ENCODE measurements at places on chromosomes 12 and 14.

- no peak for DNase-seq
Measured at GRCh38 chr12:90299666-90300065, 591.0 kb upstream of the ATP2B1 start.

DNA sequence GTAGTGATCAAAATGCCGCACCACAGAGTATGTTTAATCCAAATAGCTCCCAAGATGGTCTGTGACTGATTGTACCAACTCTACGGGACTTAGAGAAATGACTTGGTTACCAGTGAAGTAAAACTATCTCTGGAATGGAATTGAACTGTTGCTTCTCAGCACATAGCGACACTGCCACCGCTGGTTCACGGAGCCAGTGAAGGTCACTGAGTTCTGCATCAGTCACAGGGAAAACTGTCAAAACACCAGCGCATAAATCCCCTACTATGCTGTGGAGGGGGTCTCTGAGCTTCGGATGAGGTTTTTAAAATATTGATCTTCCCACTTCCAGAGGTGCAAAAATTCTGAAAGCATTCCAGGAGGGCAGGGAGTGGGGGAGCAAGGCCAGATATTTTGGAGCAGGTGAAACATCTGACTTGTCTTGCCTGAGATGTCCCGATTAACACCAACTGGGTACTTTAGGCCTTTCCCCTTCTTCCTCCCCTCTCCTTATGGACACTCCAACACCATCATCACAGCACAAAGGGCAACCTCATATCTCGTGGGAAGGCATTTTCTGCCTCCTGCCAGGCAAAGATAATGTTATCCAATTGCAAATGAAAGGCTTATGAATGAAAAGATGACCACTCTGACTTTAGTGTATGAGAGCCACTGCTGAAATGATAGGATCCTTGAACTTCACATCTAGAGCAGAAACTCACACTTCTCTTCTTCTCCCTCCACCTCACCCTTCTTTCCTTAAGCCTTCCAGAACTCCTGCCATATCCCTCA, 2.0 kb upstream of the PLXNC1 start:
- no peak for DNase-seq

- DNase-seq, result no peak
Measured at GRCh38 chr14:92575061-92575747, 61.6 kb downstream of the RIN3 start.

DNA sequence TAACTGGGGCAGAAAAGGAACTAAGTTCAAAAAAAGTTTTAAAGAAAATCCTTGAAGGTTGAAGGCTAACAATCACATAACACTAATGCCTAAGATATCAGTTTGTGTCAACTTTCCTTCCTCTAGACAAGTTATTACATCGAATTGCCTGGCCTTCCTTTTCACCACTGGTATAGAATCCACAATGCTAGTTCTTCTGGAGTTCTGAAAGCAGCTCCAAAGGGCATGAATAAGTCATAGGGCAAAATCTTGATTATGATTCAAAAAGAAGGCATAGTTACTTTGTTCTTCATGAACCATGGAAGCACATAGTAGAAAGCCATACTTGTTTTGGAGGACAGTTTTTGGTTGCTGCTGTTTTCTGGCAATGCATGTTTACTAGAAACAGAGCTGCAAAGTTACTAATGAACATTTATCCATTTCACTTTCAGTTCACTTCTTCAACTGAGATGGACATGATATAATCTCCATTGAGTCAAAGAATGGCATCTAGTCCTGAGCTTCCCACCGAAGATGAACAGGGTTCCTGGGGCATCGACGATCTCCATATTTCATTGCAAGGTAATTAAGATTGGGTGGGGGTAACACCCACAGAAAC, 56.0 kb downstream of the SYNE2 start:
- no peak for DNase-seq

DNA sequence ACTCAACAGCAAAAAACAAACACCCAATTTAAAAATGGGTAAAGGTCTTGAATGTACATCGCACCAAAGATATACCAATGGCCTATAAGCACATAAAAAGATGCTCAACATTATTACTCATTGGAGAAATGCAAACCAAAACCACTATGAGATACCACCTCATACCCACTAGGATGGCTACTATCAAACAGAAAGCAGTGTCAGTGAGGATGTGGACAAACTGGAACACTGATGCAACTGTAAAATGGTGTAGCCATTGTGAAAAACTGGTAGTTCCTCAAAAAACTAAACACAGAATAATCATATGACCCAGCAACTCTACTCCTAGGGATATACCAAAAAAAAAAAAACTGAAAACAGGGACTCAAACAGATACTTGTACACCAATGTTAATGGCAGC, 49.3 kb downstream of the CDK17 start:
- DNase-seq, result no peak

GRCh38 chr12:23750923-23751322, 198.5 kb downstream of the SOX5 start:
- DNase-seq, result no peak

DNA sequence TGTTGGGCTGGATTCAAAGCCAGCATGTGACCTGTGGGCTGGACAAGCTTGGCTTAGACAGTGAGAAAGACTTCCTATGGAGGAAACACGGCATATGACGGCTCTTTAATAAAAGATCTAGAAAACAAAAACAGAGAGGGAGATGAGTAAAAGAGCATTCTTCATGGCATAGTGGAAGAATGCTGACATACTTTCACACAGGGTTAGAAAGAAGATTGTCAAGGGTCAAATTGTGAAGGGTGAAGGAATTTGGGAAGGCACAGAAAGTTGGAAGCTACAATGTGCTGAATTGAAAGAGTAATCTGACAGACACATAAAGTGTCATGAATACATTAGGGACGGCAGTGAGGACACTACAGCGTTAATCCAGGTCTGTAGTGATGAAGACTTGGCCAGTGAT, 63.4 kb downstream of the GALNT4 start:
- DNase-seq, result no peak

- no peak for DNase-seq
Measured at GRCh38 chr14:33943096-33943883, 7.6 kb downstream of the EGLN3 start.

DNA sequence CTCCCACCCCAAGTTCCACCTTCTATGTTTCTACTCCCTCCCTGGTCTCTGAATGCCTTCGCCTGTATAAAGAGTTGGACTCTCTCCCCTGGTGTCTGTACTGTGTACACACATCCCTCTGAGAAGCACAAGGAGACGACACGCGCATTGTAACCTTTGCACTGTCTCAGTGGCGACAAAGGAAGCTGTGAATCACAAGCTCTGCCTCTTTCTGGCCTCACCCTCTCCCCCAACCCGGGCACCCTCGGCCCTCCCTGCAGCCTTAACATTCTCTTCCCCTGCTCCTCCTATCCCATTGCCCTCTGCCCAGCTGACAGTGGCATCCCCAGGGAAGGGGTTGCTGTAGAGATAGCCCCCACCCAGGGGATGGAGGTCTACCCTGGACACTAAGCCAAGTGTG, 2.5 kb upstream of the SMARCD1 start:
- DNase-seq, result no peak

DNA sequence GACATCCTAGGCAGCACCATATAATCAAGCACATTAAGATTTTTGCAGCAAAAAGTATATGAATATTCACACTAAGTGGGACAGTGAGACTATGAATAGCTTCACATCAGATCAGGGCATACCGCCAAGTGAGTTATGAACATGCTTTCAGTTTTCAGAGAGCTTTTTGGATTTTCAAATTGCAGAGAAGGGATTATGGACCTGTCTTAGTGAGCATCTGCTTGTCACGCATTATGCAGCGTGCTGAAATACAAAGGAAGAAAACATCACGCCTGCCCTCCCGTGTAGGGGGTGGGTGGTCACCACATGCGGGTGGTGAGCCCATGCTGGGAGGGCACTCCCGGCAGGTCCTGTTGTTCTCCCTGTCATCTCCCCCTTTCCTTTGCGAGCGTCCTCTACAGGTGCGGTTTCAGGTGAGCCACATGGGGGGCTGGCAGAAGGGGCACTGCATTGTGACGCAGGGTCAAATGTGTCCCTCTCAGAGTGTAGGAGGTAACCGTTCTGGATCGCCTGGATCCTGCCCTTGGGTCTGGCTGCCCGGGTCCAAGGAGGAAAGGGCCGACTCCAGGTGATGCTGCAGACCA, 42.6 kb downstream of the TRAF3 start:
- DNase-seq, result no peak

GRCh38 chr14:50601394-50601793, 41.4 kb downstream of the ATL1 start:
- no peak for DNase-seq

GRCh38 chr14:81120501-81120900, 100.3 kb downstream of the GTF2A1 start:
- DNase-seq, result no peak

- DNase-seq, result no peak
Measured at GRCh38 chr14:95231966-95232633, 74.8 kb upstream of the DICER1 start.

- DNase-seq, result no peak
Measured at GRCh38 chr14:26276757-26277156, 321.1 kb downstream of the NOVA1 start.

DNA sequence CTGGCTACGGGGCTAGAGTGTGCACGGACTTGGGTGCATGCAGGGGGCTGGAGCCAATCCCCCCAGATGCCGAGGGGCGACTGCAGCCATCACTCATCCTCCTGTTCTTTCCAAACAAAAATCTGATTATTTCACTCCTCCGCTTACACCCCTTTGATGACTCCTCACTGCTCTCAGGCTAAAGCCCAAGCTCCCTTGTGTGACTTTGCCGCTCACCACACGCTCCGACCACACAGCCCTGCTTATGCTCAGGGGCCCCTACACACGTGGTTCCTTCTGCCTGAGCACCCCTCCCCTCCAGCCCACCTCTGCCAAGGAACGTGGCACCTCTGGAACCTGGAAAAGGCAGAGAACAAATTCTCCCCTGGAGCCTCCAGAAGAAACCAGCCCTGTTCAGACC, 13.7 kb downstream of the CHFR start:
- DNase-seq, result no peak

- no peak for DNase-seq
Measured at GRCh38 chr14:68137704-68138619, 318.4 kb downstream of the RAD51B start.

- DNase-seq, result no peak
Measured at GRCh38 chr12:106308121-106308520, 5.6 kb downstream of the TCP11L2 start.

GRCh38 chr12:54378796-54379397, 5.6 kb downstream of the ZNF385A start:
- DNase-seq, result no peak

DNA sequence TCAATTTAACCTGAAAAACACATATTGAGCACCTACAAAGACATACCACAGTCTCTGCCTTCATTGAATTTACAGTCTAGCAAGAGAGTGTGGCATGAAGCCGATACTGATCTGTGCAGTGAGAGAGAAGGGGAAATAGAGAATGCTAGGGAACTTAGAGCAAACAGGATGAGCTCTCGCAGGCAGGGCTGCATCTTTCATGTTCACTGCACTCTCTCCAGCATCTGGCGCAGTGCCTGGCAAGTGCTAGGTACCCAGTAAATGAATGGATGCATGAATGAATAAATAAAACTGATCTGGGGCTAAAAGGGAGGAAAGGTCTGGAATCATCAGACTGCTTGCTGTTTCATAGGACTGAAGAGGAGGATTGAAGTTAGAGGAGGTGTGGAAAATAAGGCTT, 256.5 kb upstream of the NPAS3 start:
- no peak for DNase-seq

DNA sequence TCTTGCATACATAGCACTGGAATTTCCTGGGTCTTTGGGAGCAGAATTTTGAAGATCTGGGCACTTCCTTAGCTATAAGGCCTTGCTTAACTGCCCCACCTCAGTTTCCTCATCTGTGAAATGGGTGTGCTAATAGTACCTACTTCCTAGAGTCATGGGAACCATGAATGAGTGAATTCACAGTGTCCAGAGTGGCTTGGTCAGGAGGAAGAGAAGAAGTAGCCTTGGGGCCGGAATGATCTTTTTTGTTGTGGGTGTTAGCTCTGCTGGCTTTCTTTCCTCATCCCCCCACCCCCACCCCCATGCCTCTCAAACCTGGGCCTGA, 2.4 kb downstream of the SH2B3 start:
- no peak for DNase-seq

DNA sequence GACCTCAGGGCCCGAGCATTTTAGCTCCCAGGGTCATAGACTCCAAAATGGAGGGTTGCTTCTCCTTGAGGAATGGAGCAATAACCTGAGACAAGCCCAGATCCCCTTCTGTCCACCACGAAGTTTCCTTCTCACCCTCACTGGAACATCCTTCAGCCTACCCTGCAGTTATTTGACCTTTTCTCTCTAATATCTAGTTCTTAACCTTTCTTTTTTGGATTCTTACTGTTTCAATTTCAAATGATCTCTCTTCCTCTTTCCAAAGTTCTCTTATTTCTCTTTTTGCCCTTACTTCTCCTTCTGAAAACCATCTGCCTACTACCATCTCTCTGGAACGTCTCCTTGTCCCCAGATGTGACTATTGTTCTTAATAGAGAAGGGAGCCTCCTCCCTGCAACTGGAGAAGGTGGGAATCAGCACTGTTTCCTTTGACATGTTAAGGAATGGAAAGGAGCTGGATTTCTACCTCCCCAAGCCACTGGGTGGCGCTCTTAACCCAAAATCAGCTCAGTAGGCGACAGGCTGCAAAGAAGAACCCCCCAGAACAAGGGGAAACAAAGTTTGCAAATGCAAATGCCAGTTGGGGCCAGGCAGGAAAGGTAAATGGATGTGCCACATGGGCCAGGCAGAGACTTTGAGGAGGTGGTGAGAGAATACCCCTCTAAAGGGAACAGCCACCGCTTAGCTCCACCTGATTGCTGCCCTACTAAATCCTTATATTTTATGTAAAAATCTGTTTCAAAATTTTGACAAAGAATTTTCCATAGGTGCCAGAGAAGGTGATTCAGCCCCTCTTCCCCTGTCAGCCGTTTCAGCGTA, 22.4 kb upstream of the PDE1B start:
- no peak for DNase-seq

- no peak for DNase-seq
Measured at GRCh38 chr12:18629916-18630315, 107.9 kb downstream of the PLCZ1 start.

DNA sequence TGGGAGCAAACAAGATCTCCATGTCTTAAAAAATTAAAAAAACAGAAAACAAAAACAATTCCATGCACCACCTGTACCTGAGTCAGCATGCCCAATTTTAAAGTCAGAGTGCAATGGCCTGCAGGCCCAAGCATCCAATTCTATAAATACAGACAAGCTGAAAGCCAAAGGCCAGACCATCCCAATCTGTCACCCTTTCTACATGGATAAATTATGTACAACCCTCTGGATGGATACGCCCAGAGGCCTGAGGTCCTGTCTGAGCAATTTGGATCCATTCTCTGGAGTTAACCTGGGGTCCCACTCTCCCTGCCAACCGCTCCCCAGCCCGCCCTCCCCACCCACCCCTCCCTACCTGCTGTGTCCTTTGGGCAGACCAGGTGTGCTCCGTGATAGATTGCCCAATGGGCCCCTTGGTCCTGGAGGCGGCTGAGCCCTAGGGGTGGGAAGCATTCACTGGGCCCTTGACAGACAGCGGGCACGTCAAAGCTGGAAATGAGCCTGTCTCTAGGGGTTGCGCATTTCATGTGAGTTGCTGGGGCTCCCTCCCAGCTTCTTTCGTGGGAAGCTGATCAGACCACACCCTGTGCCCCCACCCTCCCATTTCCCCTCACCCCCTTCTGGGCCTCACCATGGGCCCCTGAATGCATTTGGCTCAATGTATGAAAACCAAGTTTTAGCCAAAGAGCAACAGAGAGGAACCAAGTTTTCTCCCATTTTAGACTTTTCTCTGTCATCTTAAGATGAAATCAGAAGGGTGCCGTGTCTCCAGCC, 171.3 kb downstream of the BCL11B start:
- no peak for DNase-seq
